ENCODE measurements at places on chromosomes 6 and 20.

DNA sequence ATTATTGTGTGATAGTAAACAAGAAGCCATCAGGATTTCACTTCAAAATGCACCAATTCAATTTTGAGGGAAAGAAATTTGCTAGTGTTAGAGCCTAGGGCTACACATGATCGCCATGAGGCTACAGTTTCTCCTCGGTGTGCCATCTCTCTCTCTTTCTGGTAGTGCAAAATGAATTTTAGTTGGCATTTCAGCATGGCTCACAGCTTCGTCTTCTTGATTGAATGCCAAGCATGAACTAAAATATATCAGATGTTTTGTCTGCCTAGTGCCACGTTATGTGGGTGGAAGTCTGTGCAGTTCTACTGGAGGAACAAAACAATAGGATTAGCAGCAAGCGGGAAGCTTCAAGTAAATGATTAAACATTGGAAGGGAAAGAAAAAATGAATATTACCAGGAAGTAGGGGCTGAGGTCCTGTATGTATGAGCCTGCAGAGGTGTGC, 6.8 kb upstream of the MRAP2 start:
- DNase-seq: no peak

GRCh38 chr20:63268671-63269439, 3.8 kb upstream of the ARFGAP1 start:
- no peak for DNase-seq

GRCh38 chr20:12965870-12966251, 42.9 kb upstream of the SPTLC3 start:
- no peak for DNase-seq

DNA sequence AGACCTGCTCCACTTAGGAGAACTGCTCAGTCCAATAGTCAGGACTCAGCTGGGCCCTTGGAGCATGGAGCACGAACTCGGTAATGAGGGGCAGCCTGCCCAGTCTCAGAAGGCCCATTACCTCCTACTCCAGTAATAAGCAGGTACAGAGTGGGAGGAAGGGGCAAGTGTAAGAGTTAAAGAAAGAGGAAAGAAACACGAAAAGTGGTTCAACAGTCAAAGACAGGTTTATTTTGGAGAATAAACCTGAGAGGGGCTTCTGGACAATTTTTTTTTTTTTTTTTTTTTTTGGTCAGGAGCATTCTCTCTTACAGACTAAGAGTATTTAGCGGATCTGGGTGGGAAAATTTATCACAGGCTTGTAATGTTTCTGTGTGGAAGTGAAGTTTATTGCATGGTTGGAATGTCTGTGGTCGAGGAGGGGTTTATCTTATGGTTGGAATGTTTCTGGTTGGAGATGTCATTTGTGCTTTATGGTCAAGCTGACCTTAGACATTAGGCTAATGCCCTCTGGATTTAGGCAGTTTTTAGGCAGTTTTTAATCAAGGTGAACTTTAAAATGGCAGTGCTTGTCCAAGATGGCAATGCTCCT, 340.1 kb downstream of the BCKDHB start:
- DNase-seq: no peak

- peak; percentile 7 for DNase-seq
Observed at GRCh38 chr20:46308258-46309157, at the start of gene CDH22. CDH22 (minus strand) TSS chr20:46308498; CDS start chr20:46251294, 57,204 bp downstream.

DNA sequence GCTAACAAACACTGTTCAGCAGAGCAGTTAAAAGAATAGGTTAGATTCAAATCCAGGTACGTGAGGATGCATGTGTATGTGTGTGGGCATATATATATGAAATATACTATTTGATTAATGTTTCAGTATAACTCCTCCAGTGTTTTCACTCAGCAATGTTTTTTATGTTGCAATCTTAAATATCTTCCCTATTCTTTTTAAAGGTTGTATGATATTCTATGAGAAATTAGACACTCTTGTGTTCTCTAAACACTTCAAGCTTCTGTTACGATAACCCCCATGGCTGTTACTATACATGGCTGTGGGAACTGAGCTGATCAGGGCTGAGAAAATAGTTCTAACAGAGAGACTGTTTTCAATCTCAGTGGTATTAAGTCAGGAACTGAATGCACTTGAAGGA, 421.0 kb downstream of the CBLN4 start:
- DNase-seq: no peak

- DNase-seq: no peak
Observed at GRCh38 chr6:47722194-47722593, 23.8 kb downstream of the ADGRF4 start.

DNA sequence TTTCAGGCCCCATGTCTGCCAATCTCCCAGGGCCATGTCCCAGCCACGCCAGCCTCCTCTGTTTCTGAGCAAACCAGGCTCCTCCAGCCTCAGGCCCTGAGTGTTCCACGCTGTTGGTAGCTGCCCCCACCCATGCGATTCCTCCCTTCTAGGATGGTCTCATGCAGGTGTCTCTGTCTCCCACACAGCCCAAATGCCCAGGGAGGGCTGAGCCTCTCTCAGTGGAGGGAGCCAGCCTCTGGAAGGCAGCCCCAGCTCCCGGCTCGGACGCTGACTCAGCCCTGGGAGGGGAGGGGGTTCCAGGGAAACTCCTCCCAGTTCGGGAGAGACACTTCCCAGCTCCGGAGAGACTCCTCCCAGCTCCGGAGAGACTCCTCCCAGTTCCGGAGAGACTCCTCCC, 122.9 kb upstream of the AFDN start:
- DNase-seq: no peak

DNA sequence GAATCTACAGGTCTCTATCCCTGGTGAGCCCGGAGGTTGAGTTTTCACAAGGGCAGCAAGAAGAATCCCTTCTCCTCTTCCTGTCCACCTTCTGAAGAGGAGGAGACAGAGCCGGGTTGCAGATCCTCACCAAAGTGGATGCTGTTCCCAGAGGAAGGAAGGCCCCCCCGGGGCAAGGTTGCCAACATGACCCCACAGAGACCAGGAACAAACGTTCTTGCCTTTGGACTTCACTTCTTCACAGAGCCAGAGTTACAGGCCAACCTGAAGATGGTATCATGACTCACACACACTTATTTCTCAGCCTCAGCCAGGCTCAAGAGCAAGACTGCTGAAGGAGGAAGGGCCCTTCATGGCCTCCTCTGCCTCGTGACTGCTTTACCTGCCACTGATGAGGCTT, 384.3 kb downstream of the CD83 start:
- DNase-seq: no peak

GRCh38 chr6:4352731-4353130, 217.4 kb upstream of the ECI2 start:
- DNase-seq: no peak

GRCh38 chr6:94859924-94860323, 717.4 kb upstream of the MANEA start:
- DNase-seq: no peak

GRCh38 chr6:106199331-106199730, 113.2 kb downstream of the PRDM1 start:
- DNase-seq: no peak

- no peak for DNase-seq
Observed at GRCh38 chr20:41217422-41217821, 80.1 kb downstream of the PLCG1 start.

GRCh38 chr6:108105571-108105970, 31.0 kb upstream of the OSTM1 start:
- DNase-seq: no peak

DNA sequence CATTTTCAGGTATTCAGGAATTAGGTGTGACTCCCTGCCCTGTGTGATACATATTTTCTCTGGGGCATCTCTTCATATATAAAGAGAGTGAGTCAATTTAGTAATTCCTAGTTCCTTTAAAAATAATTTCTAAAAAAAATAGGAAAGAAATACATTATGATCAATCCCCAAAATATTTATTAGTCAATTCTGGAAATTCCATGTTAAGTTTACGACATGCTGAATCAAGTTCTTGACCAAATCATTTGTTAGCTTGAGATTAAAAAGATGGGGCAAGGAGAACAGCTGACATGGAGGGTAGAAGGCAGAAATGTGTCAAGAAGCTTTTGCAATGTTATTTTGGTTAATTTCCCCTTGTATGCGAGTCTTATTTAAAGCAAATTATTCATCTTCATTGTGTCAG, 22.7 kb upstream of the PRDM1 start:
- no peak for DNase-seq

DNA sequence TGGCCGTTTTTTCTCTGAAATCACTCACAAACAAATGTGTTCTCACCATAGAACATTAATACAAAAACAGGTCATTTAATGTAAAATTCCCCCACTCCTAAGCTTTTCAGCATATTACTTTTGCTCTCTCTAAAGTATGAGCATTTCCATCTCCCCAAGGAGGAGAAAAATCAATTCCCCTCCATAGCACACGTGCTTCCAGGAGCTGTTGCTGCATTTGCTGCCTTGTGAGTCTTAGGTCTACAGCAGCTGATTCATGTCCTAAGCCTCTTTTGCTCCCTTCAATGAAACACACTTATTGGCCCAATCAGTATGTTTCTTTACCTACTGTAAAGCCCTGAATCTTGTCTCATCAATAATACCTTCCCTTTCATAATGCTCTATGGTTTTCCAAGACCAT, 6.4 kb upstream of the COL9A1 start:
- DNase-seq: no peak

DNA sequence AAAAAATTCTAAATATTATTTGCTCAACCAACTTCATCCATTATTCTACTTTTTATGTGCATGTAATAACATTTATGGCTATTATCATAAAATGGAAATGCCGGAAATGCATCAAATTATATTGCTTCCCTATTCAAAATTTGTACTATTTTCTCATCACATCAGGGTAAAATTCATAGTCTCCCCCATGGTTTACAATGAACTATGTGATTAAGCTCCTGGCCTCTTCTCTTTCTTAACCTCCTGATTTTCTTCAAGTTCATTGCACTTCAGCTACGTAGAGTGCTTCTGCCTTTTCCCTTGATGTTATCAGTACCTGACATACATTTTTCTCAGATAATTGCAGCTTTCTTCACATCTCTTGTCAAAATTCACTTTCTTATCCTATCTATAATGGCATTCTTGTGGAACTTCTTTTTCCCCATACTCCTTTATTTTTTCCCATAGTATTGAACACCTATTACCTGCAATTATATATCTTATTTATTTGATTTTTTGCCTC, 699.1 kb upstream of the ADGRB3 start:
- no peak for DNase-seq

DNA sequence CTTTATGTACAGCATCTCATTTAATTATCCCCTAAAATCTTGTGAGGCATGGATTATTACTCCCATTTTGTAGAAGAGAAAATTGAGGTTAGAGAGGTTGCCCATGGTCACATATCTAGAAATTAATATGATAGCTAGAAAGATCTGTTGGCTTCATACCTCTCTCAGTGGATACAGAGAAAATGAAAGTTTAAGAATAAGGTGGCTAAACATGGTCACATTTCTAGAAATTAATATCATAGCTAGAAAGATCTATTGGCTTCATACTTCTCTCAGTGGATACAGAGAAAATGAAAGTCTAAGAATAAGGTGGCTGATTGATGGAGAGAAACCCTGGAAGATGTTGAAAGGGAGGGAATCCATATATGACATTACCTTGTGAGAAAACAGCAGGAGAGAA, 260.7 kb upstream of the MAN1A1 start:
- DNase-seq: no peak

GRCh38 chr20:46362921-46363867, 43.2 kb downstream of the ELMO2 start:
- DNase-seq: no peak

DNA sequence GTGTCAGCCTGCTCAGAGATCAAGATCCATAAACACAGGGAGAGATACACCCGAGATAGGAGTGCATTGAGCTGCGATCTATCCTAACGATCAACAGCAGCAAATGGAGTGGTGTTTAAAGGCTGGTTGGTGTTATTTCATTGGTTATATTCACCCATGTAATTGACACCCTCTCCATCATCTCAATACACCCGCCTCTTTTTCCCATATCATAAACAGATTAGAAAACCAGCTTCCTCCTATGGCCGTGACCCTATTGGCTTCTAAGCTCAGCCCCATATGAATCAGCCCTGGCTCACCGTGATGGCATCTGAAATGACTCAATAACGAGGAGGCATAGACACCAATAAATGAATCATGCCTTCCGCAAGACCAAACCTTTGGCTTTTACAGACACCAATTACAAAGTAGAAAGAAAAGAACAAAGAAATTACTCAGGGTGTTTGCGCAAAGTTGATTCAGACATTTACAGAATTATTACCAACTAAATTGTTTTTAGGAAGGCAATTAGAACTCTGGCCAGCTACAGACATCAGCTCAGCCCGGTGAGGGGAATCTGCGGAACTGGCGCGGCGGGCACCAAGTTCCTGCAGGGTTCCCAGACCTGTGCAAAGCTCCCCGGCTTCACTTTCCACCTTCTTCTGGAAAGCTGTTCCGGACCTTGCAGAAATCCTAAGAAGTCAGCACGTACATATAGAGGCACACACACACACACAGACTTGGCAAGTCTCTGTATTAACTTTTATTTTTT, 11.5 kb downstream of the PMEPA1 start:
- DNase-seq: peak; percentile 43

- no peak for DNase-seq
Observed at GRCh38 chr6:124393536-124393935, 568.7 kb upstream of the RNF217 start.

DNA sequence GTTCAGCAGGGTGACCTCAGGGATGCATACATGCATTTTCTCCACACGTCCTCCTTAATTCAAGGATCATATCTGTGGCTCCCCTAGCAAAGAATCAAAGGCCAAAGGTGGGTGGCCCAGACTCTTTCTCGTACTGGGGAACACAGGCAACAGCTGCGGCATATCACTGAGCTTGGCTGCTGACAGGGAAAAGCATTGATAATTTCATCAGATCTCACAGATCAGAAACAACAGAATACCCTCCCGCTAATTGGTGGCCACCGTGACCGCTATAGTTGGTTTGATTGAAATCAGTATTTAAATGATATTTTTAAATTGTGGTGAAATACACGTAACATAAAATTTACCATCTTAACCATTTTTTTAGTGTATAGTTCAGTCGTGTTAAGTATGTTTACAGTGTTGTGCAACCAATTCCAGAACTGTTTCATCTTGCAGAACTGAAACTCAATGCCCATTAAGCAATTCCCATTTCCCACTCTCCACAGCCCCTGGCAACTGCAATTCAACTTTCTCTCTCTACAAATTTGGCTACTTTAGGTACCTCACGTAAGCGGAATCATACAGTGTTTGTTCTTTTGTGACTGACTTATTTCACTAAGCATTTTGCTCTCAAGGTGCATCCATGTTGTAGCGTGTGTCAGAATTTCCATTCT, 74.7 kb upstream of the TMEM170B start:
- no peak for DNase-seq

GRCh38 chr6:30799210-30799609, 54.9 kb upstream of the IER3 start:
- DNase-seq: no peak

DNA sequence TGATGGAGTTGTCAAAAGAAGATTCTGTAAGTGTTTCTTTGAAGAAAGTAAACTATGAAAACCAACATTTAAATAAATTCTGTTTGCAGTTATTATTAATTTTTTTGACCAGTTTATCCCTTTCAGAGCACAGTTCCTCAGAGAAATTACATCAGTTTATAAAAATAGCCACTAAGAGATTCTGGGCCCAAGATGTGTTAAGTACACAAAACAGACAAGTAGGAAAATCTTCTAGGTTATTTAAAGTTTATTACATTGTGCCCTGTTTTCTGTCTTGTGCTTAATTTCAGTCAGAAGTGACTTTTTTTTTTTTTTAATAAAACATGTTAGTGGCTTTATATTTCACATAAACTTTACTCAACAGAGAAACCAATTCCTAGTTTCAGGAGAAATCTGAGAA, 72.3 kb downstream of the ECT2L start:
- no peak for DNase-seq

- DNase-seq: no peak
Observed at GRCh38 chr20:10074513-10074912, 39.7 kb downstream of the ANKEF1 start.

Data from activated T-cell treated with anti-CD3 and anti-CD28 coated beads for 4 hours (primary cell).